M059J (cell line): ENCODE measurements at places on chromosomes 6 and 20.

- DNase-seq = no peak
These were observed 61.9 kb upstream of the KCNG1 start for GRCh38 chr20:51084593-51085377.

DNA sequence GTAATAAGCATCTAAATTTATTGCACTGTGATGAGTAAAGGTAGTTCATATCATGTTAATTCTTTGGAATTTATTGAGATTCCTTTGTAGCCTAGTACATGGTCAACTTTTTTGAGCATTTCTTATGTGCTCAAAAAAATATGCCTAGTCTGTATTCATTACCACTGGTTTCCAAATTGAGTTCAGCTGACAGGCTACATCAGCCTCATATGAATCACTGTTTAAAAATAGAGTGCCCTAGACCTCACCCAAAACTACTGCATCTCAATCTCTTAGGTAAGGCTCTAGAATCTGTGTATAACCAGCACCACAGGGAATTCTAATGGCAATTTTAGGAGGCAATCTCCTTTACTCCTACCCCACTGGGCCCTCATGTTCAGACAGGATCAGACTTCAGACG is 16.7 kb upstream of the FOXF2 start:
- no peak for DNase-seq

DNA sequence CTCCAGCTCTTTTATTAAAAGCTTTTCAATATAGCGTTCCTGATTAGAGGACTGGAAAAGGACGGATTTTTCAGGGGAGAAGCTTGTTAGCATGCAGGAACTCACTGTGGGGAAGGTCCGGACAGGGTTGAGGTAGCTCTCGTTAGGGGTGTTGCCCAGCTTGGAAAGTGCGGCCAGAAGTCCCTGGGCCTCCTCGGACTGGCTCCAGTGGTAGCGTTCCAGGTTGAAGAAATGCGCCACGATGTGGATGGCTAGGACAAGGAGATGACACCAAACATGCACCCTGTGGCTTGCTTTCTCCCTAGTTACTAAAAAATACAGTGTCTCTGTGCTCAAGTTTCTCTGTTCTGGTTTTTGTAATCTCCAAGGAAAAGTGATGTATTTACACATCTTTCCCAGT is 12.5 kb downstream of the NOX3 start:
- peak; percentile 54 for DNase-seq

GRCh38 chr6:84560436-84561390 is 203.7 kb downstream of the TBX18 start:
- no peak for DNase-seq

DNA sequence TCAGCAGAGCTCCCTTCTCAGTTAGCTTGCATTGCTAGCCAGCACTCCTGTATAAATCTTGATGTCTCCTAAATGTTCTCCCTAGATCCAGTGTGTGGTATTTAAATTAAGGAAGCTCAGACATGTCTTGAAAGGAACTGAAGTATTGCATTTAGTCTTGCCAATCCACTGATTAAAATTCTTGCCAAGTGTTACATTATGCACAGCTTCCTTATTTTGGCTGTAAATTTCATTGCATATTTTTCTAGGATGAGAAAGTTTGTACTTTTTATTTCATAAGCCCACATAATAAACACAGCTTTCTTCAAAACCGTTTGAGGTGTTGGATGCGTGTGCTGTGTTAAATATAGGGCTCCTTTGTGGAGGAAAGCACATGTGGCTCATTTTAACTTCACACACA is 329.8 kb upstream of the FLRT3 start:
- no peak for DNase-seq

DNA sequence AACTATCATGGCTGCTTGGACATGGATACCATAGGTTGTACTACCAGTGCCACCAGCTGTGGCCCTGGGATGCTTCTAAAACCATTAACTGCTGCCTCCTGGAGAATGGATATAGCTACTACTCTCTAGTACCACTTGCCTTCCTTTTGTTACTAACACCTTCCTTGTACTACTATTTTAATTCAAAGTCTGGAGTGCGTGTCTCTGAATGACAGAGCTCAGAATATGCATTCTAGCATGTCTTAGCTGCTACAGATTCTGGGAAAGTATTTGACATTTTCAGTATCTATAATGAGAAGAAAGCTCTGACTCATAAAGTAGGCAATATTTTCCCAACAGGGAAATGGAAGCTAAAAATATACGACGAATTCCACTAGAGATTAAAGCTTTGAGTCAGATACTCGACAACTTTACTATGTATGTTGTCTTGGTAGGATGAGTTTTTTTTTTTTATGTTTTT is 112.3 kb downstream of the PFDN4 start:
- DNase-seq = peak; percentile 9

DNA sequence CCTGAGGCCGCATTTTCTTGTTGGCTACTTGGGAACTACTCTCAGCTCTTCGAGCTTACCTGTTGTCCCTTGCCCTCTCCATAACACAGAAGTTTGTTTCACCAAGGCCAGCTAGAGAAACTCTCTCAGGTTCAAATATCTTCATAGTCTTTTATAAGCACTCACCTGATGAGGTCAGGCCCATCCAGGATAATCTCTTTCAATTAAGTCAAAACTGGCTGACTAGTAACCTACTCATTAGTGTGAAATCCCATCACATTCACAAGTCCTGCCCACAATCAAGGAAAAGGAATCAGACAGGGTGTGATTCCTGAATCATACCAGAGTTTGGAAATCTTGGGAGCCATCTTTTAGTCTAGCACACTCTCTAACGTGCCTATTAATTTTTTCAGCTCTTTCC is 195.2 kb upstream of the HS3ST5 start:
- DNase-seq = no peak
